Skin of body (tissue), 3 donors: ENCODE measurements at places on chromosomes 1 and 21.

- no peak for DNase-seq
Observed at GRCh38 chr1:8722366-8722765, 95.1 kb downstream of the RERE start.

DNA sequence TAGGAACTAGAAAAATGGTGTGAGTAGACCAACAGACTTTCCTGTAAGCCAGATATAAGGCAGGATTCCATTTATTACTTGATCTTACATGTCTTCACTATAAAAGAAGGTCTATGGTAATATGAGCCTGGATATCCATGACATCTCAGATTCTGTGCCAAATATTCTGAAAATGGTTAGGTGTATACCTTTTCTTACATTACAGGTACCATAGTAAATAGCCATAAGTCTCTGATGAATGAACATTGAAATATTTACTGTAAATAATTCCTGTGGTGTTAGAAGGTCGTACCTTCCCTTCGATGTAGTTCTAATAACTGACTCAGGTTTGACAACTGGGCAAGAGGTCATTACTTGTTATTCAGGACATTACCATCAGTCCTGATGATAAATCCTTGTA lies 657.9 kb downstream of the BRINP3 start:
- DNase-seq = no peak

DNA sequence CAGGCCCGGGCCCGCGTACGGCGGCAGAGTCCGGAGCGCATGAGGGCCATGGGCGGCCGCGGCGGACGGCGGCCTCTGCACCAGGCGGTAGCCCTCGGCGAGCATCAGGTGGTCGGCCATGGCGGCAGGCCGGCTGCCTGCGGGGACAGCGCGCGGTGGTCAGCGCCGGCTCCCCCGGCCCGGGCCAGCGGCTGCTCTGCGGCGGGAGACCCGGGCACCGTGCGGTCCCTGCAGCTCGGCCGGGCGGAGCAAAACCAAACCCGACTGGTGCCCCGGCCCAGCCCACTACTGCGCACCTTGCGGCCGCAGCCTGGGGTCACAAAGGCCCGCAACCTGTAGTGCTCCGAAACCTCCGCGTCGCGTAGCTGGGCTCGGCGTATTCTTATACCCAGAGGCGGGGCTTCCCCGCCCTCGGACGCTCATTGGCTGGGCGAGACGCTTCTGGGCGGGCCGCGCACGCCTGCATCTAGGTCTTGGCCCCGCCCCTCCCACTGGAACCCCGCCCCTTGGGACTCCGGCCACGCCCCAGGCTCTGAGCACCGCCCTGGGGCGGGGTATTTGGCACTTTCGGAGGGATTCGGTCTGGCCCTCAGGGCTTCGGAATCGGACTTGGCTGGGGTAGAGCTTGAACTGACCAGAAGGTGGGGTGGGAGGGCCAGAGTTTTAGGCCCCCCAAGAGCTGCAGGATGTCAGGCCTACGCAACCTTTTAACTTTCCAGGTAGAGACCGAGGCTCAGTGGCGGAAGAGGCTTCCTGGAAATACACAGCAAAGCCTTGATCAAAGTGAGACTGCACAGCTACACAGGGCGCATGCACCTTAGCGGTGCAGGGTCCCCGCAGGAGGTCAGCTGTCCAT lies at the start of gene CITED4:
Gene CITED4 (minus strand): TSS at position 356 of the 856 bp plus-strand sequence. CDS start 236 bp downstream, at position 120.
- peak; percentile 62 for DNase-seq

- DNase-seq = no peak
Observed at GRCh38 chr1:39116116-39116607, 88.3 kb upstream of the MACF1 start.

- DNase-seq = no peak
Observed at GRCh38 chr1:230818901-230819300, 49.4 kb downstream of the C1orf198 start.

GRCh38 chr21:24023402-24023801 lies 1583.9 kb downstream of the MRPL39 start:
- no peak for DNase-seq

GRCh38 chr1:2882966-2883696 lies 81.6 kb upstream of the TTC34 start:
- no peak for DNase-seq

- DNase-seq = no peak
Observed at GRCh38 chr1:65266476-65266875, 42.9 kb upstream of the DNAJC6 start.

- DNase-seq = no peak
Observed at GRCh38 chr21:27975514-27975913, 1008.6 kb upstream of the ADAMTS5 start.

- DNase-seq = no peak
Observed at GRCh38 chr1:214665606-214666110, 62.7 kb downstream of the CENPF start.

DNA sequence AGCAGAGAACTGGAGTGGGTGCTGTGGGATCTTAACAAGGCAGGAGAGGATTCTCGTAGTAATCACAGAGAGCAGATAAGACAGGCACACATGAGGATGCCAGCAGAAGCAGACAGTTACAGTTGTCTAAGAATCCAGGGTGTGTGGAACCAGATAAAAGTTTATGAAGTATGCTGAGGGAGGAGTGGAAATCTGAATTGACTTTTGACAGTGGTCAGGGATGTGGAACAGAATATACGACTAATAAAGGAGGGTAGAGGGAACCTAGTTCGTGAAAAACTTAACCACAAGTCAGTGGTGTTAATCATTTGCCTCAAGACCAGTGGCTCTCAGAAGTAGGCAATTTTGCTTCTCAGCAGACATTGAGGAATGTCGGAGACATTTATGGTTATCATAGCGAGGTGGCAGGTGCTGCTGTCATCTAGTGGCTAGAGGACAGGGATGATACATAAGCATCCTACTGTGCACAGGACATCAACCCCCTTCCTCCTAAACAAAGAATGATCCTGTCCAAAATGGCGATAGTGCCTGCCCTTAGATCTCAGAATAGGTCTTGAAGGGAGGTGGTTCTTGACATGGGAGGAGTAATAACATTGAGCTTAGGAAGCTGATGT lies 3.0 kb downstream of the LRRC8D start:
- DNase-seq = no peak

DNA sequence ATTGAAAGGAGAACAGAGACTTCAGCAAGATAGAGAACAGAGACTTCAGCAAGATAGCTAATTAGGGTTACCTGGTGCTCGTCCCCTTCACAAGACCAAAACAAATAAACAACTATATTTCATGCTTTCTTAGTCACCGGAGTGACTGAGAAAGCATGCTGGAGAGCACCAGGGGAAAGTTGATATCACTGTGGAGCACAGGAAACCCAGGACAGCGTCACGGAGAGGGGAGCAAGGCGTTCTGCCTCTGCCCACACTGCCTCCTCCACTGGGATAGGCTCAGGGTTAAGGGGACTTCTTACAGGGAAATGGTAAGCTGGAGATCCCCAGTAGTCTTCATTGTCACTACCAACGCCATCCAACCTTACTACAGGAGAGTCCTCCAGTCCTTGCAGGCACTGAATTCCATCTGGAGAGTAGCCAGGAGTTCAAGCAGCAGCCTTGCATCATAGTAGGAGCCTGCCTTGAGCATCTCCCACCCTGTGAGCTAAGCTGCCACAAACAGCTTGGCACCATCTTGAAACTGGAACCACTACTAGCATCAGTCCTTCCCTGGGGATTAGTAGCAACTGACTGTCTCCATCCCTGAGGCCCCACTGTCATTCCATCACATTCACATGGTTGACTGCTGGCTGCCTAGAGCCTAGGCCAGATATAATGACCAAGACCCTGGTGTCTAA lies 239.4 kb downstream of the PLPP3 start:
- no peak for DNase-seq

GRCh38 chr21:15809818-15810217 lies 80.0 kb downstream of the USP25 start:
- no peak for DNase-seq

DNA sequence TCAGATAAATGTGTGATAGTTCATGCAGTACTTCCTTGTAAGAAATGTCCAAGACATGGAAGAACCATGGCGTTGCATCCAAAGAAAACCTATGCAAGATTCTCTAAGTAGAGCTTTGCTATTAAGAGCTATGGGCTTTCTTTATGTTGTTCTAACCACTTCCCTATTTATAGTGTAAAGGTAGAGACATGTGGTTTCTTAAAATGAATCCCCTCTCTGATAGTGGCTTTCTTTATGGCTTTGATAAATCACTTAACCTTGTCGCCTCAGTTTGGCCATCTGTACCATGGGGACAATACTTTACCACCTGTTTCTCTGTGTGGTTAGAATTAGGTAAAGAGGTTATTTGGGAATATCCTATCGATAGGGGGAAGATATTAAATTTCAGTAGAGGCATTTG lies 305.5 kb downstream of the NFIA start:
- DNase-seq = no peak

- no peak for DNase-seq
Observed at GRCh38 chr1:193486671-193487229, 300.3 kb upstream of the B3GALT2 start.

DNA sequence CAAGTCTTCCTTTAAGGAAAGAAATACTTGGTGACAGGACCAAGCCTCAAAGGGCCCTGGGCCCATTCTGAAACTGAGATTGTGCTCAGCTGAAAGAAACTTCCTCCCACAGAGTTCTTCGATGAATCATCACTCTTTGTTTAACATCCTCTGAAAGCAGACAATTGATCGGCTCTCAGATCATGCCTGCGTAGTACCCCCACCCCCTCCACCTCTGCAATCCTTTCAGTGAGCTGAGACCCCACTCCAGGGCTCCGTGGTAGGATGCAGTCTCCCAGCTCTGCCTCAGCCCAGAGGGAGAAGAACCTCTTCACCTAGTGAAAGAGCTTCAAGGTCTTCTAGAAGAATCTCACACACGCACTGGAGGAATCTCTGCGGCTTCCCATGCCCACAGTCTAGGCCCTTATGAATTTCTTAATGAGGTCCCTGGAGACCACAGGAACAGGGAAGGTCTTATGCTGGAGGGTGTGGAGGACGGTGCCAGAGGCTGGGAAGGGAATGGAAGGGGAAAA lies 104.9 kb upstream of the SOD1 start:
- no peak for DNase-seq

DNA sequence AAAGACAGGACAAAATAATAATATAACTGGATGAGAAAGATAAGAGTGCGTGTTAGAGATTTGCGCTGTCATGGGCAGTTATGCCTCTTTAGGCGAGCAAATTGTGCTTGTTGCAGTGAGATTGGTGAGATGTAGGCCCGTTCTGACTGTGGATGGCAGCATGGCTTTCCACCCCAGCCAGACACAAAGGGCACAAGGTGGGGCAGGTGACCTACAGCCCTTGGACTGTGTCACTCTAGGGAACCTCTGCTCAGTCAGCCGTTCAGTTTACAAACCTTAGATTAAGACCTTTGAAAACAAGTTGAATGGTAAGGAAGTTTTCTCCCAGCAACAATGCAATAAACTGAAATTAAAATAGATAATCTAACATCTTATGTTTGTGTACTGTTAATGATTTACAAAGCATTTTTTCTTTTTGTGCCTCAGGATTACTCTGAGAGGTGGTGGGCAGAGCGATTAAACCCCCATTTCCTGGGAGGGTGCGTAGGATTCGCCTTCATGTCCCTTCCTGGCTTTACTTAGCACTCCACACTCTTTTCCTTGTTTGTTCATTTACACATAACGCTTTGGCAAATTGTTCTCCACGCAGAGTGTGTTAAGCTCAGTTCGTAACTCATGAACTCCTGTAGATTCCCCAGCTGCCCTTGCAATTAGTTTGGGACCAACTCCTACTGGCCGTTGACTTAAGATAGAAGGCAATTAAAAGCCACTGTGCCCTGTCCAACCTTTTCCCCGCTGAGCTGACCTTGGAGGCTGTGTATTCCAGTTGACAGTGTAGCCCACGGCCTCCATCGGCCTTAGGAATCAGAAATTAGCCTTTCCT lies 58.1 kb upstream of the IGSF5 start:
- no peak for DNase-seq

DNA sequence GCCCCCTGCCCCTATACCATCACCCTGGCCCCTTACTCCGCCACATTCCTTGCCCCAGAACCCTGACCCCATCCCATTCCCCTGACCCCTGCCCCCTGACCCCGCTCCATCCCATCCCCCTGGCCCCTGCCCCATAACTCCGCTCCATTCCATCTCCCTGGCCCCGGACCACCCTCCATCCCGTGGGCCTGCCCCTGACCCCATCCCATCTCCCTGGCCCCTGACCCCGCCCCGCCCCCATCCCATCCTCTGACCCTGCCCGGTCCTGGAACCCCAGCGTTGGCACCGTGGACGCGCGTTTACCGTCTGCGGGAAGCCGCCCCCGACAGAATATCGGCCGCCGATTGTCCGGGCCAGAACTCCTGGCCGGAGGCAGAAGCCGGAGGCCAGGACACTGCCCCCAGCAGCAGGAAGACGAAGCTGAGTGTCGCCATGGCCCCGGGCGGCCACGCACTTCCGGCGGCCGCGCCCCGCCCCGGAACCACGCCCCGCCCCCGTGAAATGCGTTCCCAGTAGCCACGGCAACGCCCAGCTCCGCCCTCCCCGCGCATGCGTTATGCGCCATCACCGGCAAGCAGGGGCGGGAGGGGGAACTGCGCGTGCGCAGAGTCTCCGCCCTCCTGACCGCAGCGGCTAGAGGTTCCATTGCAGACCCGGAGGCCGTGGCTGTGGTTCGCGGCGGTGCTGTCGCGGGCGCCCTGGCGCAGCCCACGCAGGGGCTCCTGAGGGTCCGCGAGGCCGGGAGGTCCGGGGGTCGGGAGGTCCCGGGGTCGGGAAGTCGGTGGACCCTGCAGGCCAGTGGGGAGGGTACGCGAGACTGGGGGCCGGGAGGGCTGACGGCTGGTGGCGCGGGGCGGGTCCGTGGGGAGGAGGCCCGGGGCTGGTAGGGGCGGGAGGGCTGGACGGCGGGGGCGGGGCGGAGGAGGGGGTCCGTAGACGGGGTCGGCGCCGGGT lies at the start of gene POFUT2:
Gene POFUT2 (minus strand): TSS at position 458 of the 954 bp plus-strand sequence. CDS start 24 bp downstream, at position 434.
- peak; percentile 93 for DNase-seq

DNA sequence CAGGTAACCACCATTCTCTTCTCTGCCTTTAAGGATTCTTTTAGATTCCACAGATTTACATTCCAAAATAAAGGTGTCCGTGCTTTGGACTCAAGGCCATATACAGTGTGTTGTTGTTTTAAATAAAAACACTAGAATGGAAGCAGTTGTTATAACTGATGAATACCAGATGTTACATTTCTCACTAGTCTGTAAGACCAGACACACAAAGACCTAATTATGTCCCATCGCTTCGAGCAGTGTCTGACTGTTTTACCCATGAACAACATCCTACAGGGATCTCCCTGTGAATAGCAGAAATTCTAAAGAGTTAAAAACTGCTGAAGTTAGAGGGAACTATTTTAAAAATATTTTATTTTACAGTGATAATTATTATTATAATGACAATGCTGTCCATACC lies 574.7 kb upstream of the ZP4 start:
- no peak for DNase-seq

GRCh38 chr1:15428815-15429435 lies 9.3 kb upstream of the CTRC start:
- no peak for DNase-seq

DNA sequence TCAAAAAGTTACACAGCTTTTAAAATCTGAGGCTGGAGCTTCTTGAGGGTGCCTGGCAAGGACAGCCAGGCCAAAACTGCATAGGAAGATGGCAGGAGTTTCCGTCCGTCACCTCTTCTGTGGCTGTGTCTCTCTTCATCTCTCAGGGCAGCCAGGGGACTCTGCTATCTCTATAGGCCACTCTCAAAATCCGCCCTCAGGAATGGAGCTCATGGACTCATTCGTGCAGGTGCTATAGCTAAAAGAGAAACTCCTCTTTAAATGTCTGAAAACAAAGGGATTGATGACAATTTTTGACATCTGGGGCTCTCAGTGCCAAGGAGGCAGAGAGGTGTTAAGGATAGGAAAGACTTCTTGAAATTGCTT lies 27.2 kb downstream of the OVAAL start:
- no peak for DNase-seq
